ENCODE measurements at places on chromosomes 12 and 14.

- no peak for DNase-seq
Measured at GRCh38 chr14:71388336-71388735, 481.1 kb downstream of the PCNX1 start.

DNA sequence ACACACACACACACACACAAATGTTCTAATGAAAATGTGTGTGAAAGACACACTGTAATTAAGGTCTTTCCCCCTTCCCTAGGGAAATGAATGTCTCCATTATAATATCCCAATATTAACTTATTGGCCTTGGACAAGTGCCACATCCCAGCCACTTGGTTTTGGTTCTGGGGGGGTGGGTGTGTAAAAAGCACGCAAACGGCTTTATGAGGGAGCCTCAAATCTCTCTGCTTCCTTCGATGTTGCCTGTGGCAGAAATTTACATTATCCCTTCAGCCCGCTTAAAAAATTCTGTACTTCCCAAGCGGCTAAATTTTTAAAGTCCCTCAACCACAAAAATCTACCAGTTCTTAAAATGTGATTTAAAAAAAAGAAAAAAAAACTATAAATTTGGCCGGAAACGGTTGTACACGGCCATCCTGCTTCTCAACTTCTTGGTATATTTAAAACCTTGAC lies 432 bp downstream of the C14orf93 start:
- DNase-seq, result no peak

DNA sequence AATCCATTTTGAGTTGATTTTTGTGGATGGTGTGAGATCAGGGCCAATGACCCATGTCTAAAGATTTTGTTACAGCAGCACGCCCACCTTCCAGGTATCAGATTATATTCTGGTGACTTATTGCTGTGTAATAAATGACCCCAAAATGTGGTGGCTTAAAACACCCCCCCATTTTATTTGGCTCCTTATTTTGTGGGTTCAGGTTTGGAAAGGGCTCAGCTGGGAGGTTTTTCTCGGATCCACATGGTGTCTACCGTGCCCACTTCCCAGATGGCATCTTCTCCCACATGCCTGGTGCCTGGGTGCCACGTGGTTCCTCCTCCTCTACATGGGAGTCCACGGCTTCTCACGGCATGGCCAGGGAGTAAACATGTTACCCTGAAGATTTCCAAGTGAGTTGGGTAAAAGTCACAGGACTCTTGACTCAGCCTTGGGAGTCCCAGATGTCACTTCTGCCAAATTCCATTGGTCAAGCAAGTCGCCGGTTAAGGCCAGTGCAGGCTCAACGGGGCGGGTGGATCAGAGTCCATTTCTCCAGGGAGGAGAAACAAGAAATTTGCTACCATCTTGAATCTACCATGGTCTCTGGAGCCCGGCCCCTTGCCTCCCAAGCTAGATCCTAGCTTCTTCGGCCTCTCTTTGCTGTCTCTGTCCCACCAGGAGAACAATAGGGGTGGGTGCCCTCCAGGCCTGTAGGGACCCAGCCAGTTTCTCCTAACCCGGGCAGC lies 214.3 kb downstream of the KIF26A start:
- DNase-seq, result no peak

DNA sequence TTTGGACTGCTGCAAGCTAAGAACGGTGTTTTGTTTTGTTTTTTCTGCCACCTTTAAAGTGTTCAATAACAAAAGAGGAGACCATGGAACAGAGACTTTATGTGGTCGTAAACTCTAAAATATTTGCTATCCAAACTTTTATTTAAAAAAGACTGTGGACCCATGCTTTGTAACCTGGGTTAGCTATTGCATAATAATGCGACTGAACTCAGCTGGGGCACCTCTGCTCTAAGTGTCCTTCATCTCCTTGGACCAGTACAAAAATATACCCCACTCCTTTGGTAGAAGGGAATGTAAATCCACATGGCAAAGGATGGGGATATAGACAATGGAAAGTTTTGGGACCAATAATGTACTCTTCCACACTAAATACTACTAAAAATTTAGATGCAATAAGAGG lies 65.5 kb downstream of the GPATCH2L start:
- DNase-seq, result no peak

- DNase-seq, result no peak
Measured at GRCh38 chr12:102299731-102300130, 102.1 kb upstream of the PMCH start.

DNA sequence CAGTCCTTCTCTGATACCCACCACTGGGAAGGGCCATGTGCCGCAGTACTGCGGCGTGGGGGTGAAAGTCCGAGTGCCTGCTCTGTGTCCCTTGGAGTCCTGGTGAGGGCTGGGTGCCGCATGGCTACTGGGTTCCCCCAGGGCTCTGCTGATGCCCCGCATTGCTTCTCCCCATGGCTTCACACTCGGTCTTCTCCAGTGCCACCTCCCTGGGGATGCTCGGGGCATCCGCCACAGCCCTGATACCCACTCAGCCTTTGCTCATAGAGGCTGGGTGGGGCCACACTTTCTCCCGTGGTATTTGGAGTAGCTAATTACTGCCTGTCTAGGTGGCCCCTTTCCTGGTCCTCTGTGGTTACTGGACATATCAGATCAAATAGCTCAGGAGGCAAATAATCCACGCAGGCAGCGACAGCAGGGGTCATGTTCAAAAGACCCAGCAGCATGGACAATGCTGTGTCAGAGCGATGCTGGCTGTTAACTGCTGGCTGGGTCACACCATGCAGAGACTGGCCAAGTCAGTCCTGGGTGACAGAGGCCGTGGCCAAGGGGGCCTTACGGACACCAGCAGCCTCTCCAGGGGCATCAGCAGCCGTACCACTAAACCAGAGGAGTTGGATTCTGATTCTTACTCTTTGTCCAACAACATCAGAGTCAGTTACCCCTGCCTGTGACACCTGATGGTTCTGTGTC lies 106.5 kb downstream of the ADGRD1 start:
- no peak for DNase-seq

GRCh38 chr12:95623554-95624170 lies 72.4 kb upstream of the USP44 start:
- DNase-seq, result no peak

GRCh38 chr14:96064866-96065265 lies 25.7 kb downstream of the C14orf132 start:
- no peak for DNase-seq

GRCh38 chr14:34036319-34036766 lies 85.5 kb upstream of the EGLN3 start:
- no peak for DNase-seq

DNA sequence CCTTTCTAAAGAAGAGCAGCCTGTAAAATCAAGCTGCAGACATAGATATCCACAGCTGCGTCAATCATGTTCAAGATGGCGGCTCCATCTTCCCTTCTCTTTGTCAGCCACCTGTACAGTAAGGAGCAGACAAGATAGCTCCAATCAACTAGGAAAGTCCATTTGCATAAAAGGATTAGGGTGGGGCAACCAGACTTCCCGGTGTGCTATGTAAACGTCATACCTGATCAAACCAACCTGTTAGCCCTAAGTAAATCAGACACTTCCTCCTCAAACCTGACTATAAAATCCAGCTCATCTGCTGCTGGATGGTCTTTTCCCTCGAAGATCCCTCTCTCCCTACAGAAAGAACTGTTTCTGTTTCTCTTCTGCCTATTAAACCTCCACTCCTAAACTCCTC lies 60.1 kb downstream of the BCAT1 start:
- no peak for DNase-seq
